Stimulated activated CD8-positive, alpha-beta memory T cell treated with anti-CD3 and anti-CD28 coated beads, Interleukin-15, amount 100 ng/mL, for 4 hours (primary cell): ENCODE measurements at places on chromosomes 7 and 10.

GRCh38 chr7:7369134-7369533, 166.5 kb downstream of the COL28A1 start:
- DNase-seq: no peak

- no peak for DNase-seq
Measured at GRCh38 chr7:116232350-116232749, 22.0 kb downstream of the TES start.

DNA sequence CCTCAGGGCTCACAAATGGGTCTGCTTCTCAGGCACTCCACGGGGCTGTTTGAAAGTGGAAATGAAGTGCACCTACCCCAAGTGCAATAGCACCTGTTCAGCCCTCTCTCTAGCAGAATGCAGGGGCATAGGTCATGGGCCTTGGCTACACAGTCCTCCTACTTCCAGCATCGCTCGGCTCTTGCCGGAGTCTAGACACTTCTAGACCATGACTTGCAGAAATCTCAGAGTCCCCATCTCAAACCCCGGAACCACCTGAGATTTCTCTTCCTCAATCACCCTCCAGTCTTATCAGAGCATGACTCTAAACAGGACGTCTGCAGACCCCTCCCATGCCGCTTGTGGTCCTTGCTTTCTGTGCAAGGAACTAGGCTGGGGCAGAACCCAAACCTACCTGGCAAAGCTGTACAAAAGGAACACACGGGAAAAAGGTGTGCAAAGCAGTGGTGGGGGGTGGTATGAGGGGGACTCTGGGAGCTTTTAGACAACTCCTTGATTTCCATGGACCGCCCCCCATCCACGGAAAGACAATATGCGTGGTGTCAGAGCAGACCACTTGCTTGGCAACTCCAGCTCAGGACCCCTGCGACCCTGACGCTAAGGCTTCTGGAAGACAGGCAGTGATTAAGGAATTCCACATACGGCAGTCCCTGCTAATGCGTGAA, 13.8 kb downstream of the TMEM273 start:
- no peak for DNase-seq

DNA sequence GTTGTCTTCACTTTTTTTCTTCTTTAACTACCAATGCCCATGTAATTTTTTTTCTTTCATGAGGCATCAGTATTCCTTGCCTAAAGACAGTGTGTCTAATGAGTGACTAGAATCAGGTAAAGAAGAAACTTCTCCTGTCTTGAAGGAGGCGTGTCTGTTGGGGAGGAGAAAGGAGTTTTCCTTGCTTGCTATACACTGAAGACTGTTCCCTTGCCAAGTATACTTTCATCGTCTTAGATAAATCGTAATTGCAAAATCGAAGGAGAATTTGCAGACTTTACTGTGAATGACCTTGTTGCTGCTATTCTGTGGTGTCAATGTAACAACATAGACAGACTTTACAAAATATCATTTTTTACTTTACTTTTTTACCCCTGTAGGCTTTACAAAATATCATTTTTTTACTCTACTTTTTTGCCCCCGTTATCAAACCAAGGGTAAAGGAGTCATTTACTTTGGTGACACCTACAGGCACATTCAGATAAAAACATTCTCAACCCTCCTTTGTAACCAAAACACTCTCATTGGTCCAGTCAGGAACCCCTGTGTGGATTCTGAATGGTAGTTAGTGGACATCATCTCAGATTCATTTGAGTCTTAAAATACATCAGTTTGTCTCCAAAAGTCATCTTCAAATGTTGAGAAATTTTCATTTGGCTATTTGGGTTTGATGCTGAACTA, 232.4 kb downstream of the AHR start:
- DNase-seq: no peak

GRCh38 chr7:51040787-51041186, 258.1 kb upstream of the GRB10 start:
- no peak for DNase-seq

- no peak for DNase-seq
Measured at GRCh38 chr7:80821771-80822319, 97.0 kb downstream of the SEMA3C start.

- DNase-seq: no peak
Measured at GRCh38 chr7:55508221-55509011, 63.9 kb downstream of the VOPP1 start.

DNA sequence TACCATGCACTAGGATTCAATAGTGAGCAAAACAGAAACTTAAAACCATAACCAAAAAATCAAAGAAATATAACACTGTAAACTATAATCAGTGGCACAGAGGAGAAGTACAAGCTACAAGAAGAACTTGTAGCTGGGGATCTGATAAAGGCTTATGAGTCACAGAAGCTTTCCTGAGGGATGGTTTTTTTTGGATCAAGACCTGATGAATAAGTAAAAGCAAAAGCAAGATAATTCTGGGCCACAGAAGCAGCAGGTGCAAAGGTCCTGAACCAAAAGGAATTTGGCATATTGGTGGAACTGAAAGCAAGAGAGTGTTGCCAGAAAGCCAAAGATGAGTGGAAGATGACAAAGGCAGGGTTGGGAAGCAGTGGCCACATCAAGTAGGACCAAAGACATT, 37.4 kb upstream of the BET1 start:
- no peak for DNase-seq

- no peak for DNase-seq
Measured at GRCh38 chr10:46272863-46273415, 13.9 kb upstream of the ANTXRL start.

DNA sequence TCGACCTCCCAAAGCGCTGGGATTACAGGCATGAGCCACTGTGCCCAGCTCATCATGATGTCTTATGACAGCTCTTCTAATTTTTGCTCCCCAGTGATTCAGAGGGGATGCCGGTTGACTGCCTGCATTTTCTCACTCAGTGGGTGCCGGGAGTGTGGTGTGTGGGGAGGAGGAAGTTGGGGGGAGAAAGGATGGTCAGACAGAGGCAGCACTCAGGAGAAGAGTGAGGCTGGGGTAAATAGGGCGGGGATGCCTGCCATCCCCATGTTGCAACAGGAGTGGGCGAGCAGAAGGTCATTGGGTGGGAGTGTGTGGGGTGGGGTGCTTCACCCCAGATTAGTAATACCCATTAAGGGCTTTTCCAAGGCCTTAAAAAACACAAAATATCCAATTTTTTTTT, 3.5 kb upstream of the CCL24 start:
- no peak for DNase-seq

GRCh38 chr7:155484483-155485399, 26.8 kb downstream of the EN2 start:
- no peak for DNase-seq

DNA sequence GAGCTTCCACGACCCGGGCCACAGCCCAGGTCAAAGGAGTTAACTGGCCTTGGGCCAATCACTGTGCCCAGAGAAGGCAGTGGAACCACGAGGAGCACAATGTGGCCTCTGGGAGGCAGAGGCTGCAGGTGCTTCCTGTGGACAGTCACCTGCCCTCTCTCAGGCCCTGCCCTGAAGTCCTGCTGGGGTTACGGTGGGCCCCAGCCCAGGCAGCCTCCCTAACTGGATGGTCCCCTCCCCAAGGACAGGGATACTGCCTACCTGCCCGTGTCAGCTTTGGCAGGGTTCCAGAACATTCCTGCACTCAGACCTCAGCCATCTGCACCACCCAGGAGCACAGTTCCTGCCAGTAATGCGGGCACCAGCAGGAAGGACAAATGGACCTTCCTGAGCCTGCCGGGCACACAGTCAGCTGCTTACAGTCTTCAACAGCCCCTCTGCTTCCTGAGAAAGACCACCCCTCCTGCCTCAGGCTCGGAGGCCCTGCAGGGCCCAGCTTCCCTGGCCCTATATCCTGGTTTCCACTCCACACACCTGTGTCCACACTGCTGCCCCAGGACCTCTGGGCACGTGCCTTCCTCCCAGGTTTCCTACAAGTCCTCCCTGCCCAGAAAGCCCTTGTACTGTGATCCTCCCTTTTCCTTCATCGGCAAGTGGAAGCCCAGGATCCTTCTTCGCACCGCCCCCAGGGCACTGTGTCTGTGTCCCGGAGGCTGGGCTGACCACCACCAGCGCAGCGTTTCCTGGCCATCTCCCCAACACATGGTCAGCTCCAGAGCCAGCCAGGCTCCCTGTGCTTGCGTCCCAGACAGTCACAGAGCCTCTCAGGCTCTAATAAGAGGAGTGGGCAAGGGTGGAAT, 23.3 kb downstream of the WDR86 start:
- no peak for DNase-seq

GRCh38 chr7:12607134-12607533, 36.6 kb downstream of the SCIN start:
- DNase-seq: no peak

DNA sequence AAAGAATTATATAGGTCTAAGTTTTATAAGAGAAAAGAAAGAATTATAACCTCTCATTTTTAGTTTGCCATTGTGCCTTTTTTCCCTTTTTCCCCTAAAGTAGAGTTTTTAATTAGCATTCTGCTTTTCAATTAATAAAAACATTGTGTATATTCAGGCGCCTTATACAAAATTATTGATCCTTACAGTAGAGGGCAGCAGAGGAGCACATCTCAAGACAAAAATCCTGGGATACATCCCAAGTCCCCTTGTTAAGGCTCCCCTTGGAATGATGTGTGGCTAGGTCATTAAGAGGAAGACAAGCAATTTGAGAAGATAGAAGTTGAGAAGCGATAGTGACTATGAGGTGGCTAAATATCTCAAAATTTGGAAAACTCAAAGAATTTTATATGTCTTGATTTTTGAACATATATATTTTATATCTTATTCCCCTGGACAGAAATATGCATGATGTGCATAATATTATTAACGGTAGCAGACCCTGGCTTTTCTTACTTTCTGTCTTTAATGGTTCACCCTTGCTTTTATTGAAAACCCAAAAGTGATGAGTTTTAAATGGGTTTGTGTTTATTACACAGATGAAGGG, 19.1 kb upstream of the TPK1 start:
- DNase-seq: no peak

- DNase-seq: no peak
Measured at GRCh38 chr7:22109761-22110160, 164.1 kb upstream of the CDCA7L start.
